Stimulated activated CD4-positive, alpha-beta T cell treated with anti-CD3 and anti-CD28 coated beads, Interleukin-15, amount 100 ng/mL, for 48 hours (primary cell): ENCODE measurements at places on chromosomes 5 and 9.
A peak's percentile ranks its signal among the peaks of the same experiment; 100 is the strongest.

- no peak for DNase-seq
These were observed 11.2 kb upstream of the PAM start for GRCh38 chr5:102743900-102744299.

DNA sequence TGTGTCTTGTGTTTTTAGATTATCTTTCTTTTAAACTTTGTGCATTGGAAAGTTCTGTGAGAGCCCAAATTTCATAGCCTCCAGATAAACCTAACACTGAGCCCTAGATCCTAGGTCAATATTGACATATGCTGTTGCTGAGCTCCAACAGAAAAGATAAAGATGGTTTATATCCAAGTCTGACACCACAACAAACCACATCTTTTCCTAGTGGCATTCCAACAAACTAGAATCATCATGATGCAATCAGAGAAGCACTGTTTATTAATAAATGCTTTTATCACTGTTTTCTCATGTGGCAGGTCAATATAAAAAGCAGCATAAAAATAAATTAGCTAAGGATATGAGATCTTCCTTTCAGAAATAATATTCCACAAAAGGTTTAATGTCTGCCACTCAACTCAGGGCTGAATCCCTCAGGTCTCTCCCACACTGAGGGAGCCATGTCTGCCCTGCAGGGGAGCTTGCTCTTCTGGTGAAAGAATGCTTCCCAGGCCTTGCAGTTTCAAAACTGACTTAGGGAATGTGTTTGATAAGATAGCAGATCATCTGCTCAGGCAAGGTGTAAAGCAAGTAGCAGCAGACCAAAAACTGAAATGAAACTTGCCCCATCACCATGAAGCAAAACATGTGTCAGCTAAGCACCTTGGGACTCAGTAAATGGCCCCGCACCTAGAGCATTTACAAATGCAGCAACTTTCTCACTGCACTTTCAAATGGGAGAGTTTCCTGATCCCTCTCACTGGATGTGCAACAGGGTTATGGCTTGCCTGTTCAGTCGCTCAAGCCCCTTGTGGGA is 493.0 kb downstream of the AGTPBP1 start:
- DNase-seq, result no peak

DNA sequence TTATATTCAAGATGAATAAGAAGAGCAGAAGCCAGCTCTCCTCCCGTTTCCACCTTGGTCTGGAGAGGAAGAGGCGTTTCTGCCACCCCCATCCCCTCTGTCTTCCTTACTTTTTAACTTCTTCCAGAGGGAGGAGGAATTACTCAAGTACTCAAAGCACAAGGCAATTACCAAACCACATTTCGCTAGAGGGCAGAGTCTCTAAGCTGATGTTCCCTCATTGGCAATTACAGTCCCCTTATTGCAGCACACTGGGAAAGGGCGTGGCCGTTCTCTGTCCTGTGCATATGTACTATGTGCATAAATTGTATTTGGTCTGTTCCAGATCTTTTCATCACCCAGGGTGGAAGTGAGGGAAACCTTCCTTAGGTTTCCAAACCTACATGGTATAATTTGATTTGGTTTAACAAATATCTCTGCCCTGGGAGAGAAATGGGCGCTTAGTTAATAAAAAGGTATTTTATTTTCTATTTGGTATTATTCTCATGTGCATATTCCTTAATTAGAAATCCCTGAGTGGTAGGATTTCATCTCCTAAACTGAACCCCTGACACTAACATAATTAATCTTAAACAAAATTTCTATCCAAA is 29.8 kb upstream of the ALDOB start:
- DNase-seq, result no peak

DNA sequence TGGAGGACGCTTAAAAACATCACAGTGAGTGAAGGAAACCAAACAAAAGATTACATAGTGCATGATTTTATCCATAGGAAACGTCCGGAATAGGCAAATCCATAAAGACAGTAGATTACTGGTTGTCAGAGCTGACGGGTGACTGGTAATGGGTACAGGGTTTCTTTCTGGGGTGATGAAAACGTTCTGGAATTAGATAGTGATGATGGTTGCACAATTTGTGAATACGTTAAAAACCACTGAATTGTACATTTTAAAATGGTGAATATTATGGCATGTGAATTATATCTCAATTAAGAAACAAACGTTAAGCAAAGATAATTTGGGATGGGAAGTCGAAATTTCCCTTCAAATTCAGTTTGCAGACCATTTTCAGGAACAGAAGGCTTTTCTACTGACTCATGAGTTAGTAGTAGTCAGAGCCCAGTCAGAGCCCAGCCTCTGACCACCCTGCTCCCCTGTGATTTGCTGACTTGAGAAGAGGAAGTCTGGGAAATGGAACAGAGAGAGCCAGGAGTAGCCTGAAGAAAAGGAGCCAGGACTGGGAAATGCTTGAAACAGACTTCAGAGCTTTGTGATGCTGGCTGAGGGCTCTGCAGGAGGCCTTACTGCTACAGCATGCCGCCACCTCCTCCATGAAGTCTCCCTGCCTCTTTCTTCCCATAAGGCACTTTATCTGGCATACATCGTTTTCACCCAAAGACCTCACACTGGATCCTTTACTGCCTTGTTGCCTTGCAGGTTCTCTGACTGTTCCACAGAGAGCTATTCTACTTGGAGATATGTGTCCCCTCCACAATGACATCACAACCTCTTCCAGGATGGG is 46.4 kb upstream of the CTNNA1 start:
- no peak for DNase-seq

DNA sequence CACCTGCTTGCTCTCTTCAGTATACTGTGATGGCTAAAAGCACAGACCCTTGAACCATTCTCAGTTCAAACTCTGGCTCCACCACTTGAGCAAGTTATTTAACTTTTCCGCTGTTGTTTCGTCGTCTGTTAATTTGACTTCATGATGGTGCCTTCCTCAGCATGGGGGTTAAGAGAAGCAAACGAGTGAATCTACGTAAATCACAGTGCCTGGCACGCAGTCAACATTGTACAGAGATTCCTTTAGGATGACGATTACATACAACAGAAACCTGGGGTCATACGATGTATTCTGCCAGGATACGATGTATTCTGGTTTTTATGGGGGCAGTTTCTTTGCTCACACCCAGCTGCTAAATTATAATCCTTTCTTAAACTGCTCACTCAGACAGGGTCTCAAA is 515.6 kb downstream of the CCDC171 start:
- DNase-seq, result no peak

DNA sequence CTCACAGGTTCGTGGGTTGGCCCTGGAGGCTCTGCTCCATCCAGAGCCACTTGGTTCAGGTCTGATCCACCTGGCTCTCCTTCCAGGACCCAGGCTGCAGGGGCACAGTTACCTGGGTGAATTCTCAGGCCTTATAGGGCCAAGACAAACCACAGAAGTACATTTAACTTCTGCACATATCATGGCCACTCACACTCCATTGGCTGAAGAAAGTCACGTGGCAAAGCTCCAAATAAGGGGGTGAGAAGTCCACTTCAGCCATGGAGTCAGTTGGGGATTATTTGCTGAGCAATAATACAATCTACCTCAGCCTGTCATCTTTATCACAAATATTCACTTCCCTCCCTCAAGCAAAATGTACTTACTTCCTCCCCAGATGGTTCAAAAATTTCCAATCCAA is 83.6 kb downstream of the MACROH2A1 start:
- DNase-seq, result no peak

DNA sequence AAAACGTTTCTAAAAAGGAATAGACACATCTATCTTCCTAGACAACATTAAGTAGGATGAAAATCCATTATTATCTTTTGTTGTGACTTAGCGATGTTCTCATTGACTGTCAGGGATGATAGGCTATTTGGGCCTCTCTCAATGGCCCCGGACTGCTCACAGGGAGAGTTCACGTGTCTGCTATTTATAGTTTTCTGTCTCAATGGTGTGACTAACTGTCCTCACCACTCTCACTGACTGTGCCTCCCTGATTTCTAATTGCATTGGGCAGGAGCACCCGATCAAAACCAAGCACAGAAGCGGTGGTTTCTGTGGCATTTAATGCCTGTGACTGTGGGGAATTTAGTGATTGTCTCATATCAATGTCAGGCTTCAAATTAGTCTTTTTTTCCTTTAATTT is 286.7 kb upstream of the KLF9 start:
- DNase-seq, result no peak

DNA sequence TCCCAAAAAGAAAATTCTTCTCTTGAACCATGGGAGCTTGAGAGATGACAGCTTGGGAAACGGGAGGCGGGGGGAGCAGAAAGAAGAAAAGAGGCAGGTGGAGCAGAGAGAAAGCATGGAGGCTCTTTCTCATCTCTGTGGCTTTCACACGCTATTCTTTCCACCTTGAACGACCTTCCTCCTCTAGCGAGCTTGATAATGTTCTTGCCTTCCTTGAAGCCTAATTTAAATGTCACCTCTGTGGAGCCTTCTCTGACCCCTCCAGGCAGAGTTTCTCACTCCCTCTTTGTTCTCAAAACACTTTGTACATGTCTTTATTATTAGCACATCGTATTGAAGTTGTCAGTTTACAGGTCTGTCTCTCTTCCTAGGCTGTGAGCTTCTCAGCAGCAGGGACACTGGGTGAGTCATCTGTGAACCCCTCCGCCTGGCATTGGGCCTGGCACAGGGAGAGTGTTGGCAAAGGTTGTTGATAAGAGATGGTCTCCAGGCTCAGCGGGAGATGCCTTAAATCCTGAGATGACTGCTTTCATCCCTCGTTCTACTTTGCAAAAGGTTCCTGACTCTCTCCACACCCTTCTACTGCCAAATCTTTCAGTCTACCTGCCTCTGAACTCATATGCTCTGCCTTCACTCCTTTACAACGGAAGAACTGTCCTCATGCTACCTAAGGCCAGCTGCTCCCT is 14.1 kb upstream of the STRBP start:
- no peak for DNase-seq

DNA sequence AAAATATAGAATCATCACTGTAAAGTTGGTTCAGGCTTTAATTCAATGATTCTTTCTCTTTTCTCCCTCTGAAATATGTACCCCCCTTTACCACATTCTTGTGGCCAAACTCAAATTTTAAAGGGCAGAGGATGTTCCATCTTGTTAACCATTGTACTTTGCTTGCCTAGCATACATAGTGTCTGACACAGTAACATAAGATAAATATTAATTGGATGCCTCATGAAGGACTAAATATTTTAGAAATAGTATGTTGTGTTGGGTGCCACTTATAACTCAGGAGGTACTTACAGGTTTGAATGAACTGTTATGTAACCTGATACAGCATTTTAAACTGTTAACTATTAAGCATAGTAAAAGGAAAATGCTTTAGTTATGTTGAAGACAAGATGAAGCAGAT is 71.5 kb downstream of the NIPBL start:
- no peak for DNase-seq

GRCh38 chr5:33997331-33997983 is 10.4 kb downstream of the AMACR start:
- no peak for DNase-seq

DNA sequence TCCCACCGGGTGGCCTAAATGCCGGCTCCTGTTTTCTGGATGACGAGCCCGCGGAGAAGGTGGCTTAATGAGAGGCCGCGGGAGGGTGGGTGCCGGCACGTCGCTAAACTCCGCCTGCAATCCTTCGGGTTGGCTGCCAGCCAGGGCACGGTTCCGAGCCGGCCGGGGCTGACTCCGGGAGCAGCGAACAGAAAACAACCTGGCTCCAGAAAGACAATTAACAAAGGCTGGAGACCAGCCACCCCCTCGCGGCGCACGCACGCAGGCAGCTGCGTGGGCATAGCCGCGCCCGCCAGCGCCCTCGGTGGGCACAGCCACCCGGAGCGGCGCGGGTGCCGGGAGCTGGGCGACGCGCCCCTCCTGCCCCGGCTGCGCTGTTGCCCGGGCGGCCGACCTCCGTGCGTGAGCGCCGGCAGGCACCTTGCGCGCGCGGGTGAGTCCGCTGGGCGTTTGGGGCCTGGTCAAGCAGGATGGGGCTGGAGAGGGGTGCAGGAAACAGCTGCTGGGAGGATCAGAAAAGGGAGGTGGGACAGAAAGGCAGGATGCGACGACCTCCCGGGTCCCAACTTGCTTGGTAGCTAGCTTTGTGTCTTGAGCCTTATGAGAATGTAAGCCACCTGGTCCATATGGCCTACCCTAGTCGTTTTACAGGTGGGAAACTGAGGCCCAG is at the start of gene ARHGEF37:
ARHGEF37 (plus strand) TSS at position 307 of the 670 bp plus-strand sequence. CDS start 16,272 bp downstream, outside the sequence.
- DNase-seq, result peak; percentile 26

- DNase-seq, result peak; percentile 57
These were observed at the start of gene TNFSF8 for GRCh38 chr9:114930056-114930812. Gene TNFSF8 (minus strand): TSS chr9:114930591. CDS start chr9:114930303, 288 bp downstream.

GRCh38 chr5:52787600-52788504 is at the start of the genes ITGA1 and PELO:
Gene ITGA1 (plus strand): TSS chr5:52787916. CDS start chr5:52788354, 438 bp downstream.
Gene PELO (plus strand): TSS chr5:52787916. CDS start chr5:52800395, 12,479 bp downstream.
- no peak for DNase-seq
